Activated T-cell treated with anti-CD3 and anti-CD28 coated beads for 24 hours (primary cell): ENCODE measurements at places on chromosomes 12 and 14.

DNA sequence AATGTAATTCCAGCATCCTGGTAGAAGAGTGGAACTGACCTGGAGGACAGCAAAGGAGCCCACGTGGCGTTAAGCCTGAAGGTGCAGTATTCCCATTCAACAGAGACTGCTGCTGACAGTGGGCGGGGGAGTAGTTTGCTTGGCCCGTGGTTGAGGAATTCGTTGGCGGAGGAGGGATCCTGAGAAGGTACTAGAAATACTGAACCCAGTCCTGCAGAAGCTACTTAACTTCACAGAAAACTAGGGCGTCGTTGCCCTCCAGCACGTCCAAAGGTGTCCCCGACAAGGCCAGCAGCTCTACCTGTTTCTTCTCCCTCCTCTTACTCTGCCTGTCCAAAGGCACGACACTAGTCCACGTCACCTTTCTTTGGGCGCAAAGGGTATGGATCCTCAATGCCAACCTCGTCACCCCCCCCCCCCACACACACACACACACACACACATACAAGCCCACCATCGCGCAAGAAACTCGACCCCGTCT, 303 bp downstream of the PUS7L start:
- peak; percentile 7 for DNase-seq

GRCh38 chr12:19912991-19913390, 455.3 kb upstream of the PDE3A start:
- no peak for DNase-seq

DNA sequence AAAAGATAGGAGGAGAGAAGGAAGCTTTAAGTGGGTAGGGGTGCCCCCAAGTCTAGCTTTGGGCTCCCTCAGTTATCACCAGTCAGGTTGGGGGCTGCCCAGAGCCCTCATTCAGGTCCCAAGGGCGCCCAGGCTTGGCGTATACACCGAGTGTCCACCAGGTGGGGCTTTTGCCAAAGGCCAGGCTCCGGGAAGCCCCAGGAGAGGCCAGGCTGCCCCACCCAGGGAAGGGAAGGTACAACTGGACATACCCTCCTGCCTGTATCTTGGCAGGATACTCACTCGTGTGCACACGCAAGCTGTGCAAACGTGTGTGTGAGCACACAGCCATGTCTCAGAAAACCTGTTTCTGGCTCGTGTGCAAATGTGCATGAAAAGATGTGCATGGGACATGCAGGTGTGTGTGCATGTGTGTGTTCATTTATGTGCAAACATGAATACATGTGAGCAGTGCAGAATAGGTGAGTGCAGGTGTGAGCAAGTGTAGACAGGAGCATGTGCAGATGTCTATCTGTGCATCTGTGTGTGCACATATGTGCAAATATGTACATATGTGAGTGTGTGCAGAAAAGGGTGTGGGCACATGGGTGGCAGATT, 103.9 kb upstream of the MYL2 start:
- DNase-seq, result peak; percentile 44

GRCh38 chr14:21081521-21082142, 11.5 kb downstream of the ARHGEF40 start:
- DNase-seq, result no peak

- no peak for DNase-seq
Observed at GRCh38 chr12:20097626-20098025, 270.7 kb upstream of the PDE3A start.

GRCh38 chr14:101097109-101097793, 193.7 kb upstream of the RTL1 start:
- no peak for DNase-seq

DNA sequence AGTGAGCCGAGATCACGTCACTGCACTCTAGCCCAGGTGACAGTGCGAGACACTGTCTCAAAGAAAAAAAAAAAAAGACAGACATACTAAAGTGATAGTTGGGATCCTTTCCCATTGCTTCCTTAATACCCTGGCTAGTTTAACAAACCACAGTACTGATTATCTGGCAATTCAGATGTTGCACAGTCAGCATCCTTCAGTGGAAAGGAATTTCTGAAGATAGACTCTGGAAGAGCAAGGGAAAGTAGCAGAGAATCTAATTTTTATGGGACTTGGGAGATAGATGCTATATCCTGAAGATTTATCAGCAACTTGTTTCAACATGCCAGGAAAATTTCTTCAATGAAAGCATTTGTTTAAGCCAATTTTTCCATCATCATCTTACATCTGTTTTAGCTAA, 6.5 kb upstream of the PPFIBP1 start:
- no peak for DNase-seq

DNA sequence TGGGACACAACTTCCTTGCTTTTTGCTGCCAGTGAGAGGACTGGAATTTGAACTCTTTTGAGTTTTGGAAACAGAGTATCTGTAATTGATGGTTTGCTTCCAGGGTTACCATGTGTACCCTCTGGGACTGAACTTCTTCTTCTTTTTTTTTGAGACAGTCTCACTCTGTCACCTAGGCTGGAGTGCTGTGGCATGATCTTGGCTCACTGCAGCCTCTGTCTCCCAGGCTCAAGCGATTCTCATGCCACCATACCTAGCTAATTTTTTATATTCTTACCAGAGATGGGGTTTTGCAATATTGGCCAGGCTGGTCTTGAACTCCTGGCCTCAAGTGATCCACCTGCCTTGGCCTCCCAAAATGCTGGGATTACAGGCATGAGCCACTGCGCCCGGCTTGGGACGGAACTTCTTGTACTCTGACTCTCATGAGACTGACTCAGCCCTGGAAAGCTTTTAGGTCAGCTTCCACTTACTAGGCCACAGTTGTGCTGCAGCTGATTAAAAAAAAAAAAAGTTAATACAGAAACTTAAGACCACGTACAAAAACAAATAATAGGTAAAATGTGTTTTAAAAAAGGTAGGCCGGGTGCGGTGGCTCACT, 15.8 kb downstream of the SEL1L start:
- no peak for DNase-seq

- peak; percentile 20 for DNase-seq
Observed at GRCh38 chr14:23284654-23285529, 1.0 kb downstream of the HOMEZ start.

DNA sequence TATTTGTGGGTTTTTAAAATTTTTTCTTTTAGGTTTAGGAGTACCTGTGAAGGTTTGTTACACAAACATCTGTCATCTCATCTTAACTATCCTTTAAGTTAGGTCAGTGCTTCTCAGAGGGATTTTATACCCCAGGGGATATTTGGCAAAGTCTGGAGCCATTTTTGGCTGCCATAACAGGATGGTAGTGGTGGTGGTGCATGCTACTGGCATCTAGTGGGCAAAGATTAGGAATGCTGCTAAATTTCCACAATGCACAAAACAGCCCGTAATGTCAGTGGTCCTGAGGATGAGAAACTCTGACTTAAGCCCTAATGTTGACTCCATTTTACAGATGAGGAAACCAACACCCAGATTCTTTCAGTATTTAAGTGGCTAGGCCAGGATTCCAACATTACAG, 85.2 kb upstream of the MYF6 start:
- no peak for DNase-seq

DNA sequence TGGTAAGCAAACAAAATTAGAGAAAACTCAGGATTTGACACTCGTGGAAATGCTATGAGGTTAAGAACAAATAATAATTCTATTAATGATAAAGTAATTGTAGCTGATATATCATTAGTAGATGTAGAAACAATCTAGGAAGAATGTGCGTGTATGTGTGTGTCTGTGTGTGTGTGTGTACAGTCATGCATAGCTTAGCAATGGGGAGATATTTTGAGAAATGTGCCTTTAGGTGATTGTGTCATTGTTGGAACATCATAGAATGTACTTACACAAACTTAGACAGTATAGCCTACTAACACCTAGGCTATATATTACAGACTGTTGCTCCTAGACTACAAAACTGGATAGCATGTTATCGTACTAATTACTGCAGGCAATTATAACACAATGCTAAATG, 5.3 kb downstream of the CLEC2A start:
- DNase-seq, result no peak

GRCh38 chr14:96698960-96699539, 98.1 kb upstream of the VRK1 start:
- no peak for DNase-seq

- peak; percentile 69 for DNase-seq
Observed at GRCh38 chr12:89525824-89526770, at the start of gene POC1B. POC1B (minus strand) TSS chr12:89526047; CDS start chr12:89525895, 152 bp downstream.
